CD4-positive, CD25-positive, alpha-beta regulatory T cell (primary cell): ENCODE measurements at places on chromosomes 7 and 10.

GRCh38 chr10:29430101-29430500, 141.2 kb downstream of the LYZL1 start:
- DNase-seq = no peak

- no peak for DNase-seq
Measured at GRCh38 chr10:16828701-16829175, 11.5 kb upstream of the RSU1 start.

GRCh38 chr10:114663626-114664025, 5.6 kb upstream of the ABLIM1 start:
- no peak for DNase-seq

DNA sequence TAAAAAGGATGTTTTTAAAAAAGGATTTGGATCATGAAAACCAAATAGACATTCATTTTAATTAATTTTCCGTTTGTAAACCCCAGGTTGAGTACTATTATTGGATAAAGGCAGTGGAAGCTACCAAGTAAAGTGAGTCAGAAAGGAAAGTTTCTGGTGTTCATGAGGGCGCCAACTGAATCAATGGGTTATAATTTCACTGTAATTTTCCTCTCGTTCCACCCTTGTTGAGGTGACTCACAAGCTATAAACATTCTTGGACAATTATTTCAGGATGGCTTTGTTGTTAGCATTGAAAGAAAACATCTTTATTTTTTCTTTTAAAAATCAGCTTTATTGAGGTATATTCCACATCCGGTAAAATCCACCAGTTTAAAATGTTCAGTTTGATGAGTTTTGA, 5.1 kb upstream of the FAM133B start:
- DNase-seq = no peak

DNA sequence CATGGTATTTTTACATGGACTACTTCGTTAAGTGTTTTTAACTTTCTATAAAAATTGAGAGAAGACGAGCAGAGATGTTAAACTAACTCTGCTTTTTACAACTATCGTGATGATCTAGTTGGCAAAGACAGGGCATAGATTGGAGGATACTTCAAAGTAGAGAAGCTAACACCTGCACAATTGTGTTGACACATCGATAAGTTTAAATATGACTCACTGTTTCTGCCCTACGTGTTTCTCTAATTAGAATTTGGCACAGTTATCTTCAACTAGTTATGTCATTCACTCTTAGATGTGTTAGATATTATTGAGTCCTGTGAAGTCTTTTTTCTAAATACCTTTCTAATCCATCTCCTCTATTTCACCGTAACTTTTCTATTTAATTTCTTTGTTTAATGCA, 68.5 kb upstream of the FERD3L start:
- DNase-seq = no peak

DNA sequence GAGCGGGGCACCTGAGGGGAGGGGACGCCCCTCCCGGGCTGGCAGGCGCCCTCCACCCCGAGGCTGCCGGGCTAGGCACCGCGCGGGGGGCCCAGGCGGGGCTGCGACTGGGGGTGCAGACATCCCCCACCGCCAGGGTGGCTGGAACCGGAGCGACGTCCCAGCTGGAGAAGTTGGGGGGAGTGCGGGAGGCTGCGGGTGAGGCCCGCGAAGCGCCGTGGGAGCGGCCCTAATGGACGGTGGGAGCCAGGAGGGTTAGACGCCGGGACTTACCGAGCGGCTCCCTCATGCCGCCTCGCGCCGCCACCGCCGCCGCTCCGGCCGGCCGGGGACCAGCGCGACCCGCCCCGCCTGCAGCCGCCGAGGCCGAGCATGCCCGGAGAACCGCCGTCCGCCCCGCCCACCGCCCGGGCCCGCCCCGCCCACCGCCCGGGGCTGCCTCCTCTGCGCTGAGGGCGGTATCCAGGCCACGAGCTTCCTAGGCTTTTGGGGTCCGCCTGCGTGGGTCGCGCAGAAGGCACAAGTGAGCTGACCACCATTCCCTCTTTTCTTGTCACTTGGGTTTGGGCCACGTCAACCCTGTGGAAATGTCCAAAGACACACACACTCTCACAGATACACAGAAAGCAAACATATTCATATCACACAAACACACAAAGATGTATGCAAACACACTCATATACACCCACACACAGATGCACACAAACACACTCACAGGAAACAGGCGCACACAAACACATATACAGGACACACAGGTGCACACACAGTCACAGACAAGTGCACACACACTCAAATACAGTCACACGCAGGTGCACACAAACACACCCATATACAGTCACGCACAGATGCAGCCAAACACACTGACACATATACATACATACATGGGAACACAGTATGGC, at the start of gene JCAD:
Gene JCAD, minus strand, starts transcription at position 378 of the 899 bp plus-strand sequence. CDS start 11,774 bp downstream, outside the sequence.
- no peak for DNase-seq

GRCh38 chr10:8455181-8455580, 400.7 kb downstream of the GATA3 start:
- no peak for DNase-seq

DNA sequence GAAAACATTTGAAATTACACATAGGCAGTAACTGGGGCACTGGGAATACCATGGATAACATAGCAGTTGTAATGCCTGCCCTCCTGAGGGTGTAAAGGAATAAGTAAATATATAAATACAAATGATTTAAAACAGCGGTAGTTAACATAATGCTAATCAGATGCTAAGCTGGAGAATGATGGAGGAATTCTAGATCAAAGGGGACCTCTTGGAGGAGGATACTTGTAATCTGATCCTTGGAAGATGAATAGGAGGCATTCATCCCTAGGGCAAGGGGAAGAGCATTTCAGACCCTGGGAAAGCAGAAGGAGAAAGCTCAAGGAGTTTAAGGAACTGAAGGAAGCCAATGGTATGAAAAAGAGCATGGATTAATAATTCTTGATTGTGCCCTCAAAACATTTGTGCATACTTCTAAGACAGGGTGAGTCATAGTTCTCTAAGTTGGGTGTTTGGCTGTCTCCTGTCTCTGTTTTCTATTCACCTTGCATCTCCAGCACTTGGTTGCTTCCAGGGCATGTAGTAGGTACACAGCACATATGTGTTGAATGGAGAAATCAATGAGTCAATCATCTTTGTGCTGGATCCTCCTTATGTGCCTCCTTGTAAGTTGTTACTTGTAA, 54.8 kb upstream of the PLPP4 start:
- no peak for DNase-seq

DNA sequence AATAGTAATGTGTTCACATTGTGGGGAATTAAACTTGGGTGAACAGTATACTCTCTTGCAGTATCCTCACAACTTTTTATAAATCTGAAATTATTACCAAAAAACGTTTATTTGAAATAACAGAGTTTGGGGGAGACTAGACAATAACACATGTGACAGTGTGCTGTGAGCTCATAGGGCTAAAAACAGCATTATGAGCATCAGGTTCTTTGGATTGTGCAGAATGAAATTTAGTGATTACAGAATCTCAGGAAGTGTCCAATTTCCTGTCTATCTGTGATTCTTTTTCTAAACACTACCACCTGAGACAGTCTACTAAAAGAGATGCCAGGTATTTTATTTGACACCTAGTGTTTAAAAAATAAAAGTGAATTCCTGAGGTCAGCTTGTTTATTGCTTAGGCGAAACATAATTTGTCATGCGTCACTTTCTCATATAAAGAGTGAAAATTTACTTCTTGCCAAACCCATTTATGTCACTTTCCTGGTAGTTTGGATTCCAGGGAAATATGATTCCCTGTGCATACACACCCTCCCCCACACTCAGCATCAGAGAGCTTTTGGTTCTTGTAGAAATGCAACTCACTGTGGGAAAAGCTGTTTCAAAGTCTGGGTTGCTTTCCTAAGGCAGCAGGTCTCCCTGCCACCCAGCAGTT, 71.2 kb downstream of the AOAH start:
- no peak for DNase-seq

- no peak for DNase-seq
Measured at GRCh38 chr7:104852386-104852785, 161.6 kb upstream of the KMT2E start.
